ENCODE measurements at places on chromosomes 3 and 15.
A peak's percentile ranks its signal among the peaks of the same experiment; 100 is the strongest.

DNA sequence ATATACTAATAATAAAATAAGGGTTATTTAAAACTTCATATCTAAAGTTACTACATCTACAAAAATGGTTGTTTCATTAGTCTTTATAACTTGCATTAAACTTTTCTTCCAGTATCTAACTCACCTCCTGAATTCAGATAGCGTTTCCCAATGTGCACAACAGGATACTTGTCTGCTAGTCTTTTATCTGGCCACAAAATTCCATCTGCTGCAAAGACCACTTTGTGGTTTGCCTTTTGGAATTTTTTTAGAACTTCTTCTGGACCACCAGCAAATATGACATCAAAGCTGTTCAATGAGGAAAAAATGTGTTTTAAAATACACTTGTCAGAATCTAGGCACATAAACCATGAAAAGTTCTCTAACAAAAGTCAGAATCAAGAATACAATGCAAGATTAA is 50.8 kb downstream of the PLOD2 start:
- DNase-seq: no peak

- DNase-seq: no peak
Observed at GRCh38 chr3:62835554-62836236, 39.5 kb downstream of the CADPS start.

DNA sequence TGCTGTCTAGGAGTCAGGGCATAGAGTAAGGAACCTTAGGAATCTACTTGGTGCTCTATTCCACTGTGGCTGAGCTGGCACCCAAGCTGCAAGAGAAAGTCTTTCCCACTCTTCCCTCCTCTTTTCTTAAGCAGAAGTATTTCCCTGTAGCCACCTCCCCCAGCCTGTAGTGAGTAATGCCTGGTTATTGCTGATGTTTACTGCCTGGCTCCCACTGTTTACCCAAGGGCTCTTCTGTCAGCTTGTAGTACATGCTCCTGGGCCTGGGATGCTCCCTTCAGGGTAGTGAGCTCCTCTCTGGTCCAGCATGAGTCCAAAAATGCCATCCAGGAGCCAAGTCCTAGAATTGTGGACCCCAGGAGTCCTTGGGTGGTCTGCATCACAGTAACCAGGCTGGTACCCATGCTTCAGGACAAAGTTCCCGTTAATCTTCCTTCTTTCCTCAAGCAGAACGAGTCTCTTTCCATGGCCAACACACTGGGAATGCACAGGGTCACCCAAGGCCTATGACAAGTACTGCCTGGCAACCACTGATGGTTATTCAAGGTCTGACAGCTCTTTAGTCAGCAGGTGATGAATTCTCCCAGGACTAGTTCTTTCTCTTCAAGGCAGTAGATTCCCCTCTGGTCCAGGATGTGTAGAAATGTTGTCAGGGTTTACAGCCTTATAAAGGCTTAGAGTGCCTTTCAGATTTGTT is 17.6 kb downstream of the GALK2 start:
- no peak for DNase-seq

GRCh38 chr3:181725830-181726229 is 14.1 kb downstream of the SOX2 start:
- DNase-seq: peak; percentile 62

GRCh38 chr3:159991591-159991990 is 3.0 kb downstream of the IL12A start:
- DNase-seq: no peak

DNA sequence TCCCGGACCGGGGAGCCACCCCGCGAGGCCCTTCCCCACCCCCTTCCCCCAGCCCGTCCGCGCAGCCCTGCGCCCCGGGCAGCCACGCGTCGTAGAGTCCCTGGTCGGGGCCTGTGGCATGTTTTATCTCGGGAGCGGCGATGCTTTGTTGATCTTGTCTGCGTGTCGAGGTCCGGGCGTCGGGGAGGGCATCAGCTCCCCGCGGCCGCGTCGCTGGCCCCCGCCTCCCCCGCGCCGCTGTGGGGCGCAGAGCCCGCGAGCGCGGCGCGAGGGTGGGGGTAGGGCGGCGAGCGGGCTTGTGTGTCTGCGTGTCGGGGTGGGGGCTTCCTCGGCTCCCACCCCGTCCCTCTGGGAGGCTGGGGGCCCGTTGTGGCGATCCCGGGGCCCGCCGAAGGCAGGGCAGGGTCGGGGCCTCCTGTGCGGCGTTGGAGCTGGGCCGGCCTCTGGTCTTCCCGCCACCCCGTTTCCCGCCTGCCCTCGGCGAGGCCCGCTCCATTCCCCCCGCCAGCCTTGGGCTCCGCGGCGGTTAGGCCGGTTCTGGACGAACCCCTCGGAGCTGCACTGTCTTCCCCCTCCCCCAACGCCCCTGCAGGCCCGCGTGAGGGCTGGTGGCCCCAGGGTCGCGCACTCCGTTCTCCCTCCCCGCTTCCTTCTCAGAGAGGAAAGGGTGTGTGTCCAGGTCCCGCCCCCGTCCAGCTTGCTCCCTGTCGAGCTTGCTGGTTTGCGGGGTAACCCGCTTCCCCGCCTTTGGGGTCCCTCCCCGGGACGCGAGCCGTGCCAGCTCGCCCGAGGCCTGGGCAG is 695 bp downstream of the GMPS start:
- DNase-seq: peak; percentile 42

DNA sequence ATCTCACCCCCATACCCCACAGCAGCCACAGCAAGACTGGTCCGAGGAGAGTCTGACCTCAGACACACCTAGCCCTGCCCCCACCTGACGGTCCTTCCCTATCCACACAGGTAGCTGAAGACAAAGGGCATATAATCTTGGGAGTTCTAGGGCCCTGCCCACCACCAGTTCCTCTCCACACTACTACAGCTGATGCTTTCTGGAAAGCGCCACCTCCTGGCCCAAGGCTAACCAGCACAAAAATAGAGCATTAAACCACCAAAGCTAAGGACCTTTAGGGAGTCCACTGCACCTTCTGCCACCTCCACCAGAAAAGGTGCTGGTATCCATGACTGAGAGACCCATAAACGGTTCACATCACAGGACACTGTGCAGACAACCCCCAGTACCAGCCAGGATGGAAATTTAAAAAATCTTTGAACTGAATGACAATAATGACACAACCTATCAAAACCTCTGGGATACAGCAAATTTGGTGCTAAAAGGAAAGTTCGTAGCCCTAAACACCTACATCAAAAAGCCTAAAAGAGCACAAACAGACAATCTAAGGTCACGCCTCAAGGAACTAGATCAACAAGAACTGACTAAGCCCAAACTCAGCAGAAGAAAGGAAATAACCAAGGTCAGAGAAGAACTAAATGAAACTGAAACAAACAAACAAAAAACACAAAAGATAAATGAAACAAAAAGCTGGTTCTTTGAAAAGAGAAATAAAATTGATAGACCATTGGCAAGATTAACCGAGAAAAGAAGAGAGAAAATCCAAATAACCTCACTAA is 122.1 kb upstream of the TPRG1 start:
- no peak for DNase-seq

GRCh38 chr3:72702390-72702789 is 145.9 kb downstream of the SHQ1 start:
- DNase-seq: no peak

GRCh38 chr3:36842275-36842674 is 77.9 kb upstream of the DCLK3 start:
- no peak for DNase-seq
